ENCODE measurements at places on chromosomes 7 and 10. TPM values are rescaled to one million over a fixed set of nuclear protein-coding genes. Genes with fewer than 3 reads are reported as not detected.

Gene NPY
- polyA plus RNA-seq: 15.2 TPM

Gene CYP2C19
- not detected for polyA plus RNA-seq

Gene ABCB4
- 60.9 TPM for polyA plus RNA-seq

Gene PRSS58
- not detected for polyA plus RNA-seq

Gene TMEM176B
- 33.6 TPM for polyA plus RNA-seq

Gene RASSF4
- polyA plus RNA-seq: 5.2 TPM

Gene JAKMIP3
- 0.86 TPM for polyA plus RNA-seq

Gene MYOF
- polyA plus RNA-seq: 10.8 TPM

Gene BAMBI
- 41.6 TPM for polyA plus RNA-seq

Gene FGL2
- 4.8 TPM for polyA plus RNA-seq

Gene GNG11
- 33.6 TPM for polyA plus RNA-seq

Gene PNLIPRP2
- not detected for polyA plus RNA-seq

Gene OR13A1
- not detected for polyA plus RNA-seq

Gene AKR1C4
- polyA plus RNA-seq: 0.20 TPM

Gene PPP1R3C
- polyA plus RNA-seq: 7.8 TPM

Gene DTX2
- 23.2 TPM for polyA plus RNA-seq

Gene GFRA1
- 2.1 TPM for polyA plus RNA-seq

Gene GIMAP8
- polyA plus RNA-seq: 6.8 TPM

Gene ZSWIM8
- 520 TPM for polyA plus RNA-seq

Gene TMEM225B
- polyA plus RNA-seq: 2.7 TPM

Gene PRF1
- 2.4 TPM for polyA plus RNA-seq

Measured in adrenal gland (tissue), 19 donors.